GM04503 (cell line): ENCODE measurements at places on chromosomes 1 and 21.

GRCh38 chr1:173210283-173210682, 3.2 kb upstream of the TNFSF4 start:
- DNase-seq: no peak

DNA sequence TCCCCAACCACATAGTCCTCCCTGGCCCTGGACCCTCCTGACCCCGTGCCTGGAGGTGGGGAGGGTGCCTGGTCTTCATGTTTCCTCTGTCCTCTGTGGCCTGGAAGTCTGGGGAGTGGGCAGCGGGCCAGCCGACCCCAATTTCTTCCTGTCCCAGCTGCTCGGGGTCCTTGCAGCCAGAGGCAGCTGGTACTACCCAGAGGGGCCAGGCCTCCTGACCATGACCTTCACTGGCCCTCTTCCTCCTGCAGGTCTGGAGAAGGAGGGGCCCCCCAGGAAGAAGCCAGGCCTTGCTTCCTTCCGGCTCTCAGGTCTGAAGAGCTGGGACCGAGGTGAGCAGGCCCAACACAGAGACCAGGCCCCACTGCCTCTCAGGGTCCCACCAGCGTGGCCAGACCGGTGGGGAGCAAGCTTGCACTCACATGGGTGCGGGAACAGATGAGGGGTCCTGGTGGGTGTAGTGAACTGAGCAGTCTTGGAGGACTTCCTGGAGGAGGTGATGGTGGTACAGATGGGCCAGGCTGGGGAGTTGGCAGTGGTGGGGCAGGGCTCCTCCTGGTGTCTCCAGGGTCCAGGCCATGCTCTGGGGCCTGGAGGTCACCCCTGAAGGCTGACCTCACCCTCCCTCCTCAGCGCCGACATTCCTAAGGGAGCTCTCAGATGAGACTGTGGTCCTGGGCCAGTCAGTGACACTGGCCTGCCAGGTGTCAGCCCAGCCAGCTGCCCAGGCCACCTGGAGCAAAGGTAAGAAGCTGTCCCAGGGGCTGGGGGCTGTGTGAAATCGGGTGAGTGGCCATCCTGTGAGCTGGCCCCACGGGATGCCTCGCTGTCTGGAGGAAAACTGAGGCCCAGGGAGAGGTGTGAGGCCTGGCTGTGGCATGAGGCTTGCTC, 32.7 kb downstream of the TRIM11 start:
- DNase-seq: no peak

DNA sequence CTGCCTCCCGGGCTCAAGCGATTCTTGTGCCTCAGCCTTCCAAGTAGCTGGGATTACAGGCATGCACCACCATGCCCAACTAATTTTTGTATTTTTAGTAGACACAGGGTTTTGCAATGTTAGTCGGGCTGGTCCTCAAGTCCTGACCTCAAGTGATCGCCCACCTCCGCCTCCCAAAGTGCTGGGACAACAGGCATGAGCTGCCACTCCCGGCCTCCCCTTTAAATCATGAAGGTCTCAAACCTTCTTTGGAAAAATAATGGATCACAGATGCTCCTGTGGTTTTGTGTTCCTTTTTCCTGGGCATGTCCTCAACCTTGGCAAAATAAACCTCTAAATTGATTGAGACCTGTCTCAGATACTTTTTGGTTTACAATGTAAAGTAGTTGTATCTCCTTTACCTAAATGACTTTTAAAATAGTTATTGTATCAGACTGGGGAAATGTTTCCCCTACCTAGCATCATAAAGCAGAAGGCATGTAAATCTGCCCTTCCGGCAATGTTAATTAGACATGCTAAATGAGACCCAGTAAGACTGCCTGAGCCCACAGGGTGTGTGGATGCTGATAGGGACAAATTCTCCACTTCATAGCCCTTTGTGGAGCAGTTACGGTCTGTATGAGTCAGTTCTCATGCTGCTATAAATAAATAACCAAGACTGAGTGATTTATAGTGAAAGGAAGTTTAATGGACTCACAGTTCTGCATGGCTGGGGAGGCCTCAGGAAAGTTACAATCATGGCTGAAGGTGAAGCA, 27.8 kb downstream of the CBR1 start:
- DNase-seq: no peak

DNA sequence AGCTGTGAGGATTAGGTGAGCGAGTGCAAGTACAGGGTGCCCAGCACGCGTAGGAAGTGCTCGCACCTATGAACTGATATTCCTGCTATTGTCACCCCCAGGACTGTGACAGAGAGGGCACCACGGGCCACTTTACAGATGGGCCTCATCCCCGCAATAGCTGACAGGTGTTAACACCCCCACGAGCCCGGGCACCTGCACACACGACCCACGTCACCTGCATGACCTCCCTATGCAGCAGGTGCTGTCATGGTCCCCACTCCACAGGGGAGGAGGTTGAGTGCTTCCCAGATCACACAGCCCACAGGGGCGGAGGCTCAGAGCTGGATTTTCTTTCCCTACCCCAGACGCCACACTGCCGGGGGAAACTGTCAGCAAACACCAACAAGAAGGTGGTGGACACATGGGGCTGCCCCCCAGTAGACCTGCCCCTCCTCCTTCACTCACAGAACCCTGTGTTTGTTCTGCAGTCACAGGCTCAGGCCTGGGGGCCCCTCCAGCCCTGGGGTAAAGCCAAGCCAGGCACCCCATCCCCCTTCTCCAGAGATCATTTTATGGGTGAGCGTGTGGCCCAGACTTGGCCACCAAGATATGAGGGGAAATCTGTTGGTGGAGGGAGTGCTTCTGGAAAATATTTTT, 465.5 kb downstream of the MATN1 start:
- DNase-seq: no peak

DNA sequence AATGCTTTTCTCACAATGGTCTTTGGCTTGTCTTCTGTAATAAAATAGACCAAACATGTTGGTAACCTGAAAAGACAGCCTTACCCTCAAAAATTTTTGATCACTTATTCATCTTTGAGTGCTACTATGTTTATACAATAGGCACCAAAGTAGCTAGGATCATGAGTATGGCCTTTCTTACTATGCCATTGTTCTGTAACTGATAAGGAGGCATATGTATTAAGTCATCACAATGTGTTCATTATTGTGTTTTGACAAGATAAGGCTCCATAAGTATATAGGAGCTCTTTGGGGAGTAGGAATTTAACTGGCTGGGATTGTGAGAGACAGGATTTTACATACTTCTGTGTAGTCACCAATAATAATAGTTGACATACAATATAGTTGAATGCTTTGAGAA, 675 bp downstream of the TMCO2 start:
- DNase-seq: no peak

DNA sequence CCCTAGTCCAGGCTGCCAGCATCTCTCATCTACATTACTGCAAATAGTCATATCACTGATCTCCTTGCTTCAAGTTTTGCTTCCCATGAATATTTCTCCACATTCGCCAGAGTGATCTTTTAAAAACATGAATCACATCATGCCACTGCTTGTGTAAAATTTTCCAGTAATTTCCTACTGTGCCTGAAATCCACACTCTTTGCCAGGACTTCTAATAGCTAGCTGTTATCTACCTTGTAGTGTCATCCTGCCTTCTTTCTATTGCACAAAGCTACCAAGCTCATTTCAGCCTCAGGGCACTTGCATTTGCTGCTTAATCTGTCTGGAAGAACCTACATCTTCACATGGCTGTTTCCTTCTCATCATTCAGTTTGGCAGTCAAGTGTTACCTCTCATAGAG, 33.9 kb upstream of the ZNF362 start:
- DNase-seq: no peak

DNA sequence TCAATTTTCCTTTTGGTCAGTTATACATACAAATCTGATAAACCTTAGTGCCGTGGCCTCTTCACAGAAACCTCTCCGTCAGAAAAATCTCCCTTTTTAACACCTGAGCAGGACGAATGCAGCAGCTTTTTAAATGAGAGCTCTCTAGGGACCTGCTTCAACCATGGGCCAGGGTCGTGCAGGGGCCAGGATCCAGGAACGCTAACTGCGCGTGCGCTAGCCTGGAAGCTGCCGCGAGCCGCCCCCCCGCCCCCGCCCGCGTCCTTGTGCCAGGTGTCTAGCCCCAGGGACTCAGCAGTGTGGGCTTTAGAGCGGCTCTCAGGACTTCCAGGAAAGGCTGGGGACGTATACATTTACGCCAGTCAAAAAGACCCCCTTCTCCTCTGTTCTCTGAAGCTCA, 136.8 kb upstream of the FMN2 start:
- no peak for DNase-seq

GRCh38 chr1:96492236-96492635, 229.3 kb upstream of the PTBP2 start:
- no peak for DNase-seq
